ENCODE measurements at places on chromosomes 12 and 14.

DNA sequence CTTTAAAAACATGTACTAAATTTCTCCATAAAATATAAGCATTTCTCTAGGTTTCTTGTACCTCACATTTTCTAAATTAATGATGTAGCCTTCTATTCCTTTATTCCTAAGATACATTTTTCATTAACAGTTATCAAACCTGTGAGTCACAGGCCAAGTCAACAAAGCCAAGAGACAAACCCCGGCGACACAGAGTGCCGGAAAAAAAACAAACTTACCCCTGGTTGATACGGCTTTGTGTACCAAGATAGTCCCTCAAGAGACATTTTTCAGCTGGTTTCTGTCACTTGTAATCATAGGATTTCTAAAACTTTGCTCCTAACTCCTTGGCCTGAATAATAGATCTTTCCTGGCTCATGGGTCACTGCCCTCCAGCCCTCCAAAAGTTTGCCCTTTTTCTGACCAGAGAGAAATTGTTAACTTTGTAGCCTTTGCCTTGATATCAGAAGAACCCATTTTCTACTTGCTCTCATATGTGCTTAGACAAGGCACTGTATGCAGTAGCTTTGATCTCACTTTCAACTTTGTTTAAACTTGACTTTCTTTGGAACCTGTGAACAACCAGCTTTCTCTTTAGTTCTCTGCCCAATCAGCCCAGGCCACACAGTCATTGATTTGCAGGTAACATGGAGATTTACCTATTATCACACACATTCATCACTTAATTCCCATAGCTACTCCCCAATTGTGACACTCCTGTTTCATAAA lies 172.2 kb downstream of the PRKD1 start:
- no peak for DNase-seq

GRCh38 chr12:13205809-13206559 lies 9.5 kb downstream of the EMP1 start:
- peak; percentile 30 for DNase-seq

GRCh38 chr12:28051516-28052354 lies 79.2 kb upstream of the PTHLH start:
- no peak for DNase-seq

DNA sequence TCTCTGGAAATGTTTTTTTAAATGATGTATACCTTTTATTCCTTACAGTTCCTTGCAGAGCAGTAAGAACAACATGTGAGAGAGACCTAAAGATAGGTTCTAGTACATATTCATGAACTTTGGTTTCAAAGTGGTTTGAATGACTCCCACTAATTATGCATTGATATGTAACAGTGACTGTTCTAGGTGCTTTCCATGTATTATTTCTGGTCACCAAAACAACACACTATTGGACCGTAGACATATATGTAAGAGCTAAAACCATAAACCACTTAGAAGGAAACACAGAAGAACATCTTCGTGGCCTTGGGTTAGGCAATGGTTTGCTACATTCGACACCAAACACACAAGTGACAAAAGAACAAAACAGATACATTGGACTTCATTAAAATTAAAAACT lies 37.9 kb downstream of the SOX5 start:
- no peak for DNase-seq

- no peak for DNase-seq
Observed at GRCh38 chr14:57987596-57988300, 121.9 kb upstream of the SLC35F4 start.

Measured in stimulated activated CD4-positive, alpha-beta T cell treated with anti-CD3 and anti-CD28 coated beads, Interleukin-15, amount 100 ng/mL, for 48 hours (primary cell).